ENCODE measurements at places on chromosomes 5 and 9.

DNA sequence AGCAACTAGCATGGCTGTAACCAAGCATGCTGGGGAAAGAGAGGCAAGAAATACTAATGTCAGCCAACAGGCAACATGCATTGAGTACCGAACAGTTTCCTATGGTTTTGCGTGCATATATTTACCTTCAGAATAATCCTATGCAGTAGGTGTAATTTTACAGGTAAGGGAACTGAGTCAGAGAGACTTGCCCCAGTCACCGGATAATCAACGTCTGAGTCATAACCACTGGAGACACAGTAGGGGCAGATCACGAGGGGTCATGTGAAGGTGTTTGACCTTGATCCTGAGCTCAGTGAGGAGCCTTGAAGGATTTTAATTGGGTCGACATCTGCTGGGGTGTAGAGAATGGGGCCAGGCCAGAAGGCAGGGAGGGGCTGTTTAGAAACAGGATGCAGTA is 13.4 kb upstream of the TSC1 start:
- H3K27ac ChIP-seq = no peak overlapping the region
- no peak for DNase-seq
- no peaks in the 10 kb centered on the region for H3K36me3 ChIP-seq
- no peak overlapping the region for H3K4me3 ChIP-seq
- no peaks in the 10 kb centered on the region for H3K27me3 ChIP-seq
- H3K4me1 ChIP-seq = no peaks in the 10 kb centered on the region

DNA sequence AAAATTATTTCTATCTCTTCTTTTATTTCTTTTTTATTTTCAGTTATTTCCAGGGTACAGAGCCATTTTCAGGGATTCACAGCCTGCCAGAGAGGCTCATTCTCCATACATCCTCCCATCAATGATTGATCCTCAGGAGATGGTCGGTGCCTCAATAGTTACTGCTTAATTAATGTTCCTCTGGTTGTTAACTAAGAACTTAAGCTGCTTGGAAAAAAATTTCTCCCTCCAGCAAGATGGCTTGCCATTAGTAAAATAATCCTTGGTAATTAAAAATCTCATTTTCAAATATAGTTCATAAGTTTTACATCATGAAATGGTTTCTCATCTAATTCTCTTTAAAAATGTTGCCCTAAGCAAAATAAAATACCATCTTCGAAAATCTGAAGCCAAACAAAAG is 20.0 kb downstream of the MARCHF11 start:
- DNase-seq = no peak
- no peak overlapping the region for H3K4me3 ChIP-seq
- no peak overlapping the region for H3K27ac ChIP-seq
- H3K4me1 ChIP-seq = no peaks in the 10 kb centered on the region

DNA sequence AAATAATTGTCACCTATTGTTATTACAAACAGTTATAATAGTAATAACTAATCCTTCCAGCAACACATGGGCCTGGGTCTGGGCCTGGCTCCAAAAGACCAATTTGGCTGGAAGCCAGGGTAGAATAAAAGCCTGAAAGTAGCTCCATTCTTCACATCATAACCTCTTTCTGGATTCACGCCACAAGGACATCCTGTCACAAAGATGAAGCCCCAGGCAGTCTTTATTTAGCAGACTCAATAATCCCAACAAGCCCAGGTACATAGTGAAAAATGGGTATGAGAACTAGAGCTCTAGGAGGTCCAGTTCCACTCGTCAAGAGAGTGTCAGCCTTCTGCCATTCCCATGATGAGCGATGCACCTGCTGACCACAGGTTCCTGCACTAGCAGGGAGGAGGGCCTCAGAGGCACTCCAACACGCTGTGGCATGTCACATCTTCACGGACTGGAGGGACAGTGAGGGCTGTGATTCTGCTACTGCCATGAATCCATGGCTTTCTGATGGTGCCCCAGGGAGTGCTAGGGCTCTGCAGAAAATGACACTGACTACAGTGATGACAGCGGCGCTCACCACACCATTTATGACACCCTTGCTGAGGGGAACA is 124.9 kb downstream of the SPOCK1 start:
- H3K27ac ChIP-seq = no peak overlapping the region
- DNase-seq = no peak
- H3K27me3 ChIP-seq = no peaks in the 10 kb centered on the region
- H3K36me3 ChIP-seq = no peaks in the 10 kb centered on the region
- peaks cover 4% of the 10 kb centered on the region for H3K4me1 ChIP-seq

- no peaks in the 10 kb centered on the region for H3K27me3 ChIP-seq
- no peak overlapping the region for H3K27ac ChIP-seq
- H3K36me3 ChIP-seq = no peaks in the 10 kb centered on the region
- DNase-seq = no peak
- H3K4me3 ChIP-seq = no peak overlapping the region
- no peaks in the 10 kb centered on the region for H3K4me1 ChIP-seq
Observed at GRCh38 chr9:107039542-107039941, 176.6 kb downstream of the ZNF462 start.

DNA sequence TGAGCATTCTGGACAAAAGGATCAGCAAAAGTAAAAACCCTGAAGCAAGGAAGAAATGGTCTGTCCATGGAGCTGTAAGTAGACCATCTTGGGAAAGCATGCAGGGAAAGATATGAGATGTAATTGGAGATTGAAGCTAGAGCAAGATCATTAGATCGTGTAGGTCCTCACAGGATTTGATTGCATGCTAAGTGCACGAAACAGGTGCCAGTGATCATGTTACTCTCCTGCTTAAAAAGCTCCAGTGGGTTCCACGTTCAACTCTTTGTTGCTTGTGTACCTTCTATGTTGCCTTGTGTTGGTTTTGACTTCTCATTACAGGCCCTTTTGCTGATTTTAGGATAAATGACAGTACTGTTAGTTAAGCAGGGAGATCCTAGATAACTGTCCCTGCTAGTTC is 442.0 kb downstream of the DMRT2 start:
- no peaks in the 10 kb centered on the region for H3K36me3 ChIP-seq
- H3K27me3 ChIP-seq = no peaks in the 10 kb centered on the region
- H3K27ac ChIP-seq = no peak overlapping the region
- H3K4me3 ChIP-seq = no peak overlapping the region
- DNase-seq = no peak

DNA sequence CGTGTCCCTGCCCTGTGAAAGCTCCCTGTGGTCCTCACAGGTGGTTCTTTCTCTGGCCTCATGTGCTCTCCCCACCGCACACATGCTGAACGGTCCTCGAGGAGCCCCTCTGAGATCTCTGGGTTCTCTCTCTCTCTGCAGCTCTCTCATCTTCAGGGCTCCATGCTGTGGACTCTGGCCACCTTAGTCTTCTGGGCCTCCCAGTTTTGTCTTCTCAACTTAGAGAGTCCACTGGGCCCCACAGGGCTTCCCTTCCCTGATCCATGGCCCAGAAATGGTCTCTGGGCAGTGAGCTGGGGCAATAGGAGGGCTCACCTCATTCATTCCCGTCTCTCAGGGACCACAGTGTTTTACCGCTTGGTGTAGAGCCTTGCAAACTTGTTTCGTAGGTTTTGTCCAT is 26.4 kb downstream of the FGD3 start:
- no peaks in the 10 kb centered on the region for H3K36me3 ChIP-seq
- no peak for DNase-seq
- no peak overlapping the region for H3K27ac ChIP-seq
- no peak overlapping the region for H3K4me3 ChIP-seq
- no peaks in the 10 kb centered on the region for H3K27me3 ChIP-seq

- DNase-seq = no peak
- no peaks in the 10 kb centered on the region for H3K4me1 ChIP-seq
- H3K4me3 ChIP-seq = no peak overlapping the region
Observed at GRCh38 chr5:1877103-1878049, 5.3 kb downstream of the IRX4 start.

DNA sequence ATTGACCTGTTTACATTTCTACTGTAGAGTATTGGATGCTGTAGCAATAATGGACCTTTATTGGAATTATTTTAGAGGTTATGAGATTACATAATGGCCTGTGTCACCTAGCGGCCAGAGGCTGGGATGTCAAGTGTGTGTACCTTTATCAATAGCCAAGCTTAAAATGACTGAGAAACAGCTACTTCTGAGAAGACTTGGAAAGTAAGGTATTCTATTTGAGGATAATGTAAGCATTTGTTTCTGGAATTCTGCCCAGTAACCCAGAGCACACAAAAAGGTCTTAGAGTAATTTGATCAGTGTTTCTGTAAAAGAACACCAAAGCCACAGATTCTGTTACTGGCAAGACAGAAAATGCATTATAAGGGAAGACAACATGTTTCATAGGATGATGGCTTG is 116.8 kb downstream of the MACIR start:
- H3K4me1 ChIP-seq = no peaks in the 10 kb centered on the region
- no peak overlapping the region for H3K27ac ChIP-seq
- no peak overlapping the region for H3K4me3 ChIP-seq
- H3K27me3 ChIP-seq = no peaks in the 10 kb centered on the region

All from testis (tissue), 5 donors.